Putamen (tissue), 1 donor: ENCODE measurements at places on chromosomes 3 and 15.

DNA sequence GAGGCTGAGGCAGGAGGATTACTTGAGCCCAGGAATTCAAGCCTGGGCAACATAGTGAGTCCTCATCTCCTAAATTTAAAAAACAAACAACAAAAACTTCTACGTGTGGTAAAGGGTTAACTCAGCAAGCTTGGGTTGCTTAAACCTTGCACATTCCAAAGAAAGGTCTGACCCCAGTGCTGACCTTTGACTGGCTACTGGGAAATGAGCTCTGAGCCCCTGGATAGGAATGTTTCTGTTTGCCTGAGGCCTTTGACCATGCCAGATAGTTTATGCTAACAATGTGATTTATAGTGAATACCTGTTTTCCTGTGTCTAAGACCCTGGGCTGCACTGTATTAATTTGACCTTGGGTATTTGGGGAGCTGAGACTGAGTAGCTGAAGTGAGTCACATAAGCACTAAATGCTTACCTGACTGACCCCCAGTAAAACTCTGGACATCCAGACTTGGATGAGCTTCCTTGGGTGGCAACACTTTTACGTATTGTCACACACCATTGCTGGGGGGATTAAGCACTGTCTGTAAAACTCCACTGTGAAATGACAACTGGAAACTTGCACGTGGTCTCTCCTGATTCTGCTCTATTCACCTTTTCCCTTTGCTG lies 20.7 kb downstream of the TCAIM start:
- DNase-seq, result no peak

DNA sequence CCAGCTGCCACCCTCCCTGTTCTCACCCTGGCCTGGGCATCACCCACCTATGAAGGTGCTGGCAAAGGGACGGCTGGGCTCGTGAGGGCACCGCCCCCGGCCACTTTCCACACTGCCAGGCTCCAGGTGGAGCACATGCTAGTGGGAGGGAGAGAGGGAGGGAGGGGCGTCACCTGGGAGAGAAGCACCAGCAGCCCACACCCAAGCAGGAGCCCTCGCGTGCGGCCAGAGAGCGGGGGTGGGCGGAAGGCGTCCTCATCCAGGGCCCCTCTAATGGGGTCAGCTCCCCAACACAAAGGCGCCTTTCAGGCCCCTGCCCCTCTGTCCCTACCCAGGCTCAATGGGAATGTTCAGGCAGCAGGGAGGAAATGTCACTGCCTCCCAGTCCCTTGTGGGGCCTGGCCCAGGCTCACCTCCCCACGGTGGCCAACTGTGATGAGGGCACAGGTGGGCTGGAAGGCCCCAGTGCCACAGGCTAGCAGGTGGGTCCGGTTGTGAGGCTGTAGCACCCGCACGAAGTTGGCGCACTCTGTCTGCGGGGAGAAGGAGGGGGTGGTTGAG lies 3.1 kb downstream of the SEMA3G start:
- no peak for DNase-seq

GRCh38 chr15:69454953-69455352 lies 2.3 kb downstream of the RPLP1 start:
- DNase-seq, result no peak

- no peak for DNase-seq
Measured at GRCh38 chr15:34271493-34271892, 46.7 kb downstream of the EMC4 start.

GRCh38 chr3:142863010-142863817 lies 25.7 kb downstream of the PCOLCE2 start:
- DNase-seq, result no peak

- DNase-seq, result no peak
Measured at GRCh38 chr3:196624067-196624790, 15.3 kb upstream of the NRROS start.

GRCh38 chr3:77096966-77097890 lies 57.3 kb downstream of the ROBO2 start:
- peak; percentile 15 for DNase-seq

DNA sequence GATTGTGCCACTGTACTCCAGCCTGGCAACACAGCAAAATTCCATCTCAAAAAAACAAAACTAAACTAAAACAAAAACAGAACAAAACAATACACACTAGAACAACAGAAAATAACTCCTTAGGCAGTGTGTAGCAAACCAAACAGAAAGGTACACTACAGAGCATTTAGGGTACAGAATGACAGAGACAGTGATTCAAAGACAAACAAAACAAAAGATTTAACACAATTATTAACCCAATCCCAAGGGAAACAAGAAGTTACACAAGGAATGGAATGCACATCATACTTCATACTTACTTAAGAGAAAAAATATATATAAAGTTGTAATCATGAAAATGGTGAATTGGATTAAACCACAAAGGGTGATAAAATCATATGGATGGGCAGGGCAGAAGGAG lies 12.9 kb downstream of the SLC25A20 start:
- no peak for DNase-seq

DNA sequence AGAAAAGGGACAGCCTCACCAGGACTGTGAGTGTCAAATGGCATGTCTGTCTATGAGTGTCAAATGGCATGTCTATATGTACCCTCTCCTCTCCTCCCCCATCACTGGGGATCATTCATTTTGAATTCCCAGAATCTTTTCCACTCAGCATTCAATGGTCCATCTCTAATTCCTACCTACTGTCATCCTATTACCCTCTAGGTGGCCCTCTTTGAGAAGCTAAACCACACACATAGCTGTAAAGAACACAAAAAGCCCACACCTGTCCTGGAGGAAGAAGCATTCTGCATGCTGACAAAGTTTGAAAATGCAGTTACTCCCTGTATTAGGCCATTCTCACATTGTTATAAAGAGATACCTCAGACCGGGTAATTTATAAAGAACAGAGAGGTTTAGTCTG lies 46.2 kb upstream of the PYDC2 start:
- DNase-seq, result no peak

DNA sequence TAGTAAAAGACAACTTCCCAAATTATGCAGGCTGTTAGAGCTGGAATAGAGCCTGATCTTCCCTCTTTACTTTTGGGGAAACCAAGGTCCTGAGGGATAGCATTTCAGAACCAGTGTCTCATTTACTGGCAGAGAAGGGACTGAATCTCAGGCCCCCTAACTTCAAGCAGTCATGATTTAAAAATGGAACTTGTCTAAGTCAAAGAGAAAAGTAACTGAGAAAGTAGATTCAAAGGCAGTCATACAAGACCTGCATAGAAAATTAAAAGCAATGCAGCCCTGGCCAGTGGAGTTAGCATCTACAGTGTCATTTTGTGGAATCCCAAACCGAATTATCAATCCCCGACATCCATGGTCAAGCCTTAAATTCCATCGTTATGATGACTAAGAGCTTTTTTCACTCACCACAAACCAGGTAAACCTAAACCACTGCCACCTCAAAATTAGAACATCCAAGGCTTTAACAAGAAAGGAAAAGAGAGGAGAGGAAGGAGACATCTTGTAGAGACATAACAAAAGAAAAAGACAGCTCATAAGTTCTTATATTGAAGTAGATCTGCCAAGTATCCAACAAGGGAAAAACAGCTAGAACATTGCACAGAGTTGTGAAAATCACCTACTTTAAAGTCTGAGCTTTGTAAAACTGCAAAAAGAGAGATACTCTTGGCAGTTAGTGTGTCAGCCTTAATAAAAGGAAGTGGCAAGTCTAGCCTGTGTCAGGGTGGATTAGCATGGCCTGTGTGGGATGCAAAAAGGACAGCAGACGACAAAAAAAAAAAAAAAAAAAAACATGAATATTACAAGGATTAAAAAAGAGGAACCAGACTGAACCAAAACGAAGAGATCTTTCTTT lies 54.1 kb upstream of the CCR2 start:
- no peak for DNase-seq

- no peak for DNase-seq
Measured at GRCh38 chr3:3065876-3066275, 44.3 kb downstream of the IL5RA start.

GRCh38 chr3:105844704-105845103 lies 24.1 kb downstream of the CBLB start:
- DNase-seq, result no peak

- DNase-seq, result no peak
Measured at GRCh38 chr15:96117270-96117669, 213.2 kb upstream of the NR2F2 start.

DNA sequence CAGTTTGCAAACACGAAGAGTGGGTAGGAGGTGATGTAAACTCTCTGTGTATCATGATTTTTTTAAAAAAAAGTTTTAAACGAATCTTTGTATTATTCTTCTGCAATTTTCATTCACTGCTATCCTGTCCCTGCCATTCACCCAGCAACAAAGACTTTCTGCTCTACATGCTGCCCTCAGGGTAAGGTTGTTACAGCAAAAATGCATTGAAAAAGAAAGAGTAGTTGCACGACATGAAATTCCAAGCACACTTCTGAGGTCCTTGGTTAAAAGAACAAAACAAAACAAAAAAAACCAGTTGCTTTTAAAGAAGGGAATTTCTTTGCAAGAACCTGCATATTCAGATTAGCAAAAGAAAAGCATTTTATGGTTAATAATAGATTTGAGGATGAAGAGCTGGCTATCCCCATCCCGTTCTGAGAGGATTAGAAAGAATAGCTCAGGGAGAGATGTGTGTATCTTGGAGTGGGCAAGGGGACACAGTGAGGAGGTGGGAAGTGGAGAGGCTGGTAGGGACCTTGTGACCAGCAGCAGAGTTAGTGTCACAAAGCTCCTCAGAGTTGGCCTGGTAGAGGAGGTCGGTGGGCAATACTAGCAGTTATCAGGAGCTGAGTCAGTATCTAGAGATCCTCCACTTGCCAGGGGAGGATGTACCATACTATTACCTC lies 290.8 kb downstream of the NEK10 start:
- DNase-seq, result no peak

DNA sequence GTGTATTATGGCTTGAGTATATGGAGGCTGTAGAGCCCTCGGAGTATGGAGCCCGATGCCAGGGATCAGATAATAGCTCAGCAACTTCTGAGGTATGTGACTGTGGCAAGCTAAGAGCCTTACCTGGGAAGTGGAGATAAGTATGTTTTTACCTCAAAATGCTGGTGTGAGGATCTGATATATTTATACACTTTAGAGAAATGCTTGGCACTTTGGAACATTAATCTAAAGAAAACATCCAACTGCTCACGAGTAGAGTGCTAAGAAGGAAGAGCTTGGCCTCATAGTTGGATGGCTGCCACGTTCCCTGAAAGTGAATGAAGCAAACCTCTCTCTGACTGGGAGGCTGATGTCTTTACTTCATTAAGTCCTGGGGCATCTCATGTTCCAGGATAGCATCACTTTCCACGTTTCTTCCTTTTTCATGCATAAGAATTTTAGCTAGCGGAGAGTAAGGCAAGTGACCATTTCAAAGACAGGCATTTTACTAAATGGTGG lies 58.9 kb upstream of the GOLGA8J start:
- DNase-seq, result no peak

DNA sequence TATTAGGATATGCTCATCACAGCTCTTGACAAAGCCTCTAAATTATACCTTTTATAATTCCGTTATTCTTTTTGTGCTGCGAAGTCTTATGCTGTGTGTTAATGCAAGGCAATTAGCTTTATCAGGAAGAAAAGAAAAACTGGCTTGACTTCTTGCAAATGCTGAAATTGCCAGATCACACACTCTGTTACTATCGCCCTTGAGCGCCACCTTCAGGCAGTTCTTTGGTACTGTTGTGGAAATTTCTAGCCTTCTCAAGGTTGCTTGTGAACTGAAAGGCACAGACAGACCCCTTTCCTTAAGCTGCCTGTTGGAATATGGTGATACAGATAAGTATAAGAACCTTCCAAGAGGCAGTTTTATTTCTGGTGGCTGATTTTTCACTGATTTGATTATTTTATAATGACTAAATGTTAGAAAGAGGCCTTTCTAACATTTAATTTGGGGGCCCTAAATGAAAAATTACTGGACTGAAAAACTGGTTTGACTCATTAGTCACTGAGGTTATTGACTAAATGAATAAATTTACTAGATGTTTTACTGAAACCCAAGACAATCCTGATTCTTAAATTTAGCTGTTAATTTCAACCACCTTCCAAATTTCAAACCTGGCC lies 126.2 kb upstream of the RASGRP1 start:
- DNase-seq, result peak; percentile 71

DNA sequence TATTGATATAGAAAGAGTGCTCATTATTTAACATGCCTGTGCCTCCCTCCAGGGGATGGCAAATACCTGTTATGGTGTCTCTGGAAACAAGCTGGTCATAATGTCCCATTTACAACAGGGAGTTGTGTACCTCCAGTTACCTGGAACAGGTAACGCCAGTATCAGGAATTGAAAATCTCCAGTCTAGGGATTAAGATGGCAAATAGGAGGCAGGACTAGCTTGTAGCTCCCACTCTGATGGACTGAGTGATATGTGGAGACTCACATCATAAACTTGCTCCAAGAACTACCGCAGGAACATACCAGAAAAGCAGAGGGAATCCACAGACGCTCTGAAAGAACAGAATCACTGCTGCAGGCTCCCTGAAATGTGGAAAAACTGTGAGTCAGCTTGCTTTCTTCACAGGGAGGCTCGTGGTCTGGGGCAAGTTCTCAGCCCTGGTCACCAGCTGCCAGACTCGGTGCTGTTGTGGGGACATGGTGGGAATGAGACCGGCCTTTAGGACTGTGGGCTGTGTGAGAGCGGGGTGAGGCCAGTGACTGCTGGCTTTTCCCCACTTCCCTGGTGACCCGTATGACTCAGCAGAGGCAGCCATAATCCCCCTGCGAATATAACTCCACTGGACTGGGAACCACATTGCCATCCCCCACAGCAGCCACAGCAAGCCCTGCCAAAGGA lies 97.4 kb downstream of the KCNAB1 start:
- DNase-seq, result no peak

GRCh38 chr15:76310475-76311099 lies 682 bp downstream of the ETFA start:
- DNase-seq, result no peak

DNA sequence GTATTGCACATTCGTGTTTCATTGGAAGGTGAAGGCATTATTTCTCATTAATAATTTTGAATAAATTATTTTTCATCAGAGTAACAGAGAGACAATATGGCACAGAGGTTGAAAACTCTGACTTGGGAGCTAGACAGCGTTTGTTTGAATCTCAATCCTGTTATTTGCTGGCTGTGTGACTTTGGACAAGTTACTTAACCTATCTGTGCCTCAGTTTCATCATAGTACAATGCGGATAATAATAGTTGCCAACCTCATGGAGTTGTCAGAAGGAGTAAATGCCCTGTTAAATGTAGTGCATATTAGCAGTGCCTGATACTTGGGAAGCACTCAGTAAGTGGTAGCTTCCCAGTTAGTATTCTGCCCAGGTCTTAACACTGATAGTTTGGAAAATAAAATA lies 151.7 kb downstream of the SPATA16 start:
- no peak for DNase-seq
